ENCODE measurements at places on chromosomes 7 and 10. TPM values are rescaled to one million over a fixed set of nuclear protein-coding genes. Genes with fewer than 3 reads are reported as not detected.

Gene NHLRC2
- total RNA-seq = 75.1 TPM

Gene OPALIN
- total RNA-seq = not detected

Gene NUTM2B
- 2.7 TPM for total RNA-seq

Gene HTR5A
- total RNA-seq = not detected

Gene CHST15
- 9.2 TPM for total RNA-seq

Gene SLC37A3
- 16.3 TPM for total RNA-seq

Gene FAM25C
- total RNA-seq = not detected

Gene PMPCB
- total RNA-seq = 58.9 TPM

DNA sequence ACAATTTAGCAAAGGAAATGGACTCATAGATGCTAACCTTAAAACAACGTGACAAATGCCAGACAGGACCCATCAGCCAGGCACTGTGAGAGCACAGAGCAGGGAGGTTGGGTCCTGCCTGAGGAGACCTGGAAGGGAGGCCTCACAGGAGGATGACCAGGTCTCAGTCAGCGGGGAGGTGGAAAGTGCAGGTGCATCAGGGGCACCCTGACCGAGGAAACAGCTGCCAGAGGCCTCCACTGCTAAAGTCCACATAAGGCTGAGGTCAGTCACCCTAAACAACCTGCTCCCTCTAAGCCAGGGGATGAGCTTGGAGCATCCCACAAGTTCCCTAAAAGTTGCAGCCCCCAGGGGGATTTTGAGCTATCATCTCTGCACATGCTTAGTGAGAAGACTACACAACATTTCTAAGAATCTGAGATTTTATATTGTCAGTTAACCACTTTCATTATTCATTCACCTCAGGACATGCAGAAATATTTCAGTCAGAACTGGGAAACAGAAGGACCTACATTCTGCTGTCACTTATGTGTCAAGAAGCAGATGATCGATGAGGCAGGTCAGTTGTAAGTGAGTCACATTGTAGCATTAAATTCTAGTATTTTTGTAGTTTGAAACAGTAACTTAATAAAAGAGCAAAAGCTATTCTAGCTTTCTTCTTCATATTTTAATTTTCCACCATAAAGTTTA, 157.6 kb upstream of the LANCL2 start:
- no peak for DNase-seq

- DNase-seq = peak; percentile 23
Measured at GRCh38 chr7:49023345-49024328, 99.3 kb downstream of the CDC14C start.

DNA sequence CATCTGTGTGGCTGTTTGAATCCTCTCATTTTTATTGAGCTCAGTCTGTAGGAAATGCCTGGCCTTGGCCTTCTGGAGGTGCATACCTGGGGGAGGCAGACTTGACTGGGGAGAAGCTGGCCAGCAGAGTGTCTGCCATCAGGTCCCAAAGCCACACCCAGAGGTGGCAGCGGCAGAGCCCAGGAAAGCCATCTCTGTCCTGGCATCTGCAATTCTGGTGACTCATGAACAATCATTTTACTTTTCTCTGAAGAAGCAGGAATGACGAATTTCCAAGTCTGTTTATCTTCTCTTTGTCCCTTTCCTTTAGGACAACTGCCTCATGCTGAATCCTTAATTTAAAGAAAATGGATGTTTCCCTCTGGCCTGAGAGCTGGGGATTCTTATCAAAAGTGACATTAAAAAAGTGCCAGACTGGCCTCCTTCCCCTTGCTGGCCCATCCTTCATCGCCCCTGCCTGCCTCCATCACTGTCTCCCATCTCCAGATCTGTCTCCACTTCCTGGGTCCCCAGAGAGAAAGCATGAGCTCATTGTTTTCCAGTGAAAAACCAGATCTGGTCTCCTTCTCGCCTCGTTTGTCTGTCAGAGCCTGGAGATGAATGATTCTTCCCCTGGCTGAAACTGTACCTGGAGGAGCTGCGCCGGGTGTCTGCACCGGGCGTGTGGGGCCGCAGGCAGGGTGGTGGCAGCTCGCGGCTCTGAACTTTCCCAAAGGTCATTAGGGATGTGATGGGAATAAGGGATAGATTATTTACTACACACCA, 124.5 kb downstream of the TMEM178B start:
- DNase-seq = no peak

DNA sequence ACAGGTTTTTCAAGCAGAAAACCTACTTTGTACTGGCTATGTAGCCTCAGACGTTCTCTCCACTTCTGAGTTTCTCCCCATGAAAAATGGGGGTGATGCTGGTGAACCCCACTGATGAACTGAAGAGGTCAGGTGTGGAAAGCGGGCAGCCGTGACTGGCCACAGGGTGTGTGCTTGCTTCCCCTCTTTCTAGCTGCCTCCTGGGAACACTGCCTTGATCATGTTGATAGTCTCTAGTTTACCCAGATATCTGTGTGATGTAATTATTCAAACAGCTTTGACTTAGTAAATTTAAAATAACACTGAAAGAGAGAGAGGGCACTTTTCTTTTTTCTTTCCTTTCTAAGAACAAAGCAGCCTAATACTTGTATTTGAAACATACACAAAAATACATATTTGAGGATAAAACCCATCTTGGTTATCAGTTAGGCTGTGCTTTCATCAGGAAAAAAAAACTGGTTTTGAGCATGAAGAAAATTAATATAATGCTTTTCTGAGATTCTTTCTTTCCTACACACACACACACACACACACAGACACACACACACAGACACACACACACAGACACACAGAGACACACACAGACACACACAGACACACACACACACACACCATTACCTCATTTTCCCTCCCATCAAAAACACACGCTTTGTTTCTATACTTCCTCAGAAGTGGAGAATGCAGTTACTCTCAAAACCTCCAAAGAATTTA, 76.7 kb downstream of the MACC1 start:
- no peak for DNase-seq

GRCh38 chr10:47421057-47421952, 37.2 kb upstream of the ZNF488 start:
- no peak for DNase-seq

GRCh38 chr10:132560241-132560731, 22.7 kb downstream of the INPP5A start:
- no peak for DNase-seq

DNA sequence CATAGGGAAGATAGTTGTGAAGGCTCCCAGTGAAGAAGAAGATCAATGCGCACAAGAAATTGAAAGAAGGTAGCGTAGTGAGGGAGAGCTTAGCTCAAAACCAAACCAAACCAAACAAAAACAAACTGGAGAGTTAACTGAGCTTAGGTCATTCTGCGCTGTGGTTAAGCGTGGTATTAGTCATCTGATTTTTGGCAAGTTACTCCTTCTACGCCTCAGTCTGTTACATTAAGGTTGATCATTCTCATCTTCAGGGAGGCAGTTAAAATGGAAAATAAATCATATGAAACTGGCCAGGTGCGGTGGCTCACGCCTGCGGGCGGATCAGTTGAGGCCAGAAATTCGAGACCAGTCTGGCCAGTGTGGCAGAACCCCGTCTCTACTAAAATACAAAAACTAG, 259.7 kb downstream of the EXOC4 start:
- no peak for DNase-seq

DNA sequence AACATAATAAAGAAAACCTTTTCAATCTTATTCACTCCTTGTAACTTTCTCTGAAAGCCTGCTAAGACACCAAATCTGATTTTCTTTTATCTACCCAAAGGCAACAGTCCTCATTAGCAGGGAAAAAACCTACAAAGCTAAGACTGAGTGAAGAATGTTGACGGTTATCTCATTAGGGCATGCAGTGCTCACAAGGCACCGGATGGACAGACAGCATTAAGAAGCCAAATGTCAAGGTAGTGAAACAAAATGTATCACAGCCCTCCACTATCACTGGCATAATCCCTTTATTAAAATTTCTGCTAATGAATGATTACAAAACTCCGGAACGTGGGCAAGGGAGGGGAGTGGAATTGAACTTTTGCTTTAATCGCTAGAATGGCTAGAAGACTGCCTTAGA, 442.8 kb downstream of the NEBL start:
- DNase-seq = no peak

DNA sequence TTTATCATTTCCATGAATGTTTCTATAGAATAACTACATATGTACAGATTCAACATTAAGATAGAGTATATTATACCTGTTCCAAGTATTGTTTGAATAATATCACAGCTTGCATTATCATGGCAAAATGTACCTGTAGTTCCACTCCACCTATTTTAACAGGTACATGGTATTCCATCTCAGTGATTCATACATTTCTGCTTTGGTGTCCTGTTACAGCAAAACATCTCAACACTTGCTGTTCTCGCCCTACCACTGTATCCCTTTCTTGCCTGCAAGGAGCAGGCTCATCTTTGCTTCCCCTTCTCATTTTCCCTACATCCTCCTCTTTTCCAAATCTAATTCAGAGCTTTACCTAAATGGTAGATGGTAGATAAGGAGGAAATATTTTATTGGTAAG, 27.1 kb upstream of the SGCE start:
- no peak for DNase-seq

DNA sequence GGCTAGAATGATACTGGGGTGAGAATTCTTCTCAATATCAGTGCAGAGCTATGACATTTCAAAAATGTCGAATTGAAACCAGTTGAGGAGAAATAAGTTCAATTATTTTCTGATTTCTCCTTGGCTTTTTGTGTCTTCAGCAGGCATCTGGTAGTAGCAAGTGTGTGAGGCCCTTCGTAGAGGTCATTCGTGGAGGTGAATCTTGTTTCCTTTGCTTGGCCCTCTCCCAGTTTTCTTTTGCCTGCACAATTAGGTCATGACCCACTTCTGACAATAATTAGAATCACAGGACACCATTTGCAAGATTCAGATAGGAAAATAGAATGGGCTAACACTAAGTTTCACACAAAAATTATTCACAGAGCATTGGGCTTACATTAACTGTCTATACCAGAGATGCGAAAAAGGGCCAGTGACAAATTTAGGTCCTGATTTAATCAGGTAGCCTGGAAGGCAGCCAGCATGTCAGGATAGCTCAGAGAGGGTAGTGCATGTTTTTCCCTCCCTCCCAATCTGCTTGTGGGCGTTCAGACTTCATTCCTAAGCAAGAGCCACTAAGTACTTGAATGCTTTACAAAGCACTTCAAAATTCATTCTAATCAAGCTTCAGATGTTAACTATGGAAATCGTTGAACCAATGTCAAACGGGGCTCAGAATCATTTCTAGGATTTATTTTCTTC, 24.0 kb upstream of the A1CF start:
- DNase-seq = no peak

Measured in right cardiac atrium (tissue), 5 donors.